ENCODE measurements at places on chromosomes 7 and 10.

GRCh38 chr10:19169041-19169440, 120.4 kb downstream of the MALRD1 start:
- no peak for DNase-seq

DNA sequence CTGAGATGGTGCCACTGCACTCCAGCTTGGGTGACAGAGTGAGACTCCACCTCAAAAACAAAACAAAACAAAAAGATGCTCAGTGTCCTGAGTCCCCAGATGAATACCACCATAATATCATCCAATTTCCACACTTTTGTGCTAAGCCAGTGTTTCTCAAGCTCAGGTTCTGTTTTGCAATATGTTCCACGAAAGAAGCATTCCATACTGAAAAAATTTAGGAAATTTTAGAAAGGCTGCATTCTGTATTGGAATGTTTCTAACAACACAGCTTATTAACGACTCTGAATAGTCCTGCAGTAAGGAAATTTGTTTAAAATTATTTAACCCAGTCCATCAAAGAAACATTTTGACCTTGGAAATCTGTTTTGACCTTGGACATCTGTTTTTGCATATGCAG, 142.4 kb downstream of the EPC1 start:
- no peak for DNase-seq

- DNase-seq: no peak
Measured at GRCh38 chr7:29809533-29810155, 3.3 kb downstream of the WIPF3 start.

DNA sequence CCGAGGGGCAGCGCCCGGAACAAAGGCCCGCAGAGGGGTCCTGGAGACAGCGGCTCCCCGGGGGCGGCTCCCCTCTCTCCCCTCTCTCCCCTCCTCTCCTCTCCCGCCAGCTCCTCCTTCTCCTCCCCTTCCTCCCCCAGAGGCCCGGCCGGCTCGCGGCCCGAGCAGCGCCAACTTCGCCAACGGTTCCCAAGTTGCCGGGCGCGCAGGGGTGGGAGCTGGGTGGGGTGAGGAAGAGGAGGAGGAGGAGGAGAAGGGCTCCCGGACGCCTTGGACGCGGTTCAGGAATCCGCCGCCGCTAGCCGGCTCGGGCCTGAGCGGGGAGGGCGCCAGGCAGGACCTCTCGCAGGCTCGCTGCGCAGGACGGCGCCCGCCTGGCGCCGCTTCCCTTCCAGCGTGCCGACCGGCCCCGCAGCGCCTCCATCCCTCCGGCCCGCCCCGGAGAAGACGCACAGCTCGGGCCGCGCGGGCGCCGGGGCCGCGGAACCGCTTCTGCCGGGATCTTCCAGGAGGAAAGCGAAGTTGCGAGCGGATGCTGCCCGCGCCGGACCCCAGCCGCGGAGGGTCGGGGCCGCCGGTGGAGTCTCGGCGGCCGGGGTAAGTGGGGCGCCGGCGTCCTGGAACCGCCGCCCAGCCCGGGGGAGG, at the start of gene CHST3:
Gene CHST3, plus strand, starts transcription at position 298 of the 645 bp plus-strand sequence. CDS start 41,448 bp downstream, outside the sequence.
- no peak for DNase-seq

All from CD4-positive, alpha-beta T cell treated with Interleukin-4 for 4 hours (primary cell).